ENCODE measurements at places on chromosomes 3 and 15.

GRCh38 chr3:33063651-33064051, 33.3 kb downstream of the GLB1 start:
- DNase-seq = no peak

DNA sequence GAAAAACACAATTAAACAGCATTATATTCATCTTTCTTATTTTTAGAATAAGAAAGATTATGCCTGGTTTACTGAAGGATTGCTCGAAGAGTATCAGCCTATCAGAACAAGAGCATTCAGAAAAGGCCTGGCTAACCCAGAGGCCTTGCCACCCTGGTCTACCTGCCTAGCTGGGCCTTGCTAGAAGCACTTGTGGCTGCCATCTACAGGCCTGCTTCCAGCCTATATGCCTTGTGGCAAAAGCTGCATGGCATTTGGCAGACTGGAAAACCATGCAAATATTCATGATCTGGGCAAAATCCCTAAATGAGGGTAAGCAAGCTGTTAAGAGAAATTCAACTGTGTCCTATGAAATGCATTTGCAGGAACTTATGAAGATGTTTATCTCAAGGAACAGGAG, 9.3 kb upstream of the ATP13A4 start:
- DNase-seq = no peak

DNA sequence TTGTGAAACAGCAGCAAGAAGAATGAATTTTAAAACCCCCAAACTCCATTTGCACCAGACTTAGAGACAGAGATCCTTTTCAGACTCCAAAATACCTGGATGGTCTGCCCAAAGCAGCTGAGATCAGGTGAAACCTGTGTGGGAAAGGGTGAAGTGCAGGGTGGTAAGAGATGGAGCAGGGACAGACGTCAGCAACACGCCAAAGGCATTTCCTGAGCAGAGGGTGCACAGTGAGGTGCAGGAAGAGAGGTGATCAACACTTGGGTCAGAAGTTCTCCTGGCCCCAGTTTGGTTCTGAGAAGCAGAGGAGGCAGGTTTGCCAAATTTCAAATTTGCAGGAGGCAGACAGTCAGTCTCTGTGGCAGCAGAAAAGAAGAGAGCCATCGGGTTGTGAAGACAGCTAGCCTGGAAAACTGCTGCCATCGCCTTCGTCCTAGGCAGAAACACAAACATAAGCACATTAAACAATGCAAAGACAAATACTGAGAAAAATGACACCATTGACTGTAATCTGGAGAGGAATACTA, 9.8 kb downstream of the CCR4 start:
- DNase-seq = no peak

GRCh38 chr3:194939532-194939909, 253.8 kb downstream of the FAM43A start:
- DNase-seq = no peak

- no peak for DNase-seq
Observed at GRCh38 chr15:63948436-63948835, 97.8 kb downstream of the DAPK2 start.

DNA sequence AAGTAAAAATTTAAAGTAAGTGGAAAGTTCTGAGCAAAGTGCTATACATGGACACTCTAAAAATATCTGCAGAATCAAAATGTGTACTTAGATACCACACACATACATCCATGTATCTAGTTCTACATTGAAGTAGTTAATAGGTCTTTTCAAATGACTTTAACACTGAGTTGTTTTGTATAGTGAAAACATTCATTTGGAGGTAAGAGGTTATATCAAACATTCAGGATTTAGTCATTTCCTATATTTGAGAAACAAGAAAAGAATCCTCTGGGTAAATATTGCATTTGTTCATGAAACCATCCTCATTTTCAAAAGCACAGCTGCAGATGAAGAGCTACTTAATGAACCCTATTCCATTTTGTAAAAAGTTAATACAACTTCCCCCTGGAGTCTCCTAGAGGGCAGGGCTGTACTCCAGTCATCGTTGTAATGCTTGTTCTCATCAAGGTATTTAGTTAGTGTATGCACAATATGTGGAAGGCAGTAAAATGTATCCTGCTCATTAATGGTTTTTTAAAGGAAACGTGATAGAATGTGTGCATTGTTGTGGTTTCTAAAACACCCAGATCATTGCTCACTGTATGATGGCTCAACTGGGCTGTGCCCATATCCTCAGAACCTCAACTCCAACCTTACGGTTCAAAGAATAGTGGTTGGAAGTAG, 26.2 kb downstream of the ARPP21 start:
- DNase-seq = no peak

DNA sequence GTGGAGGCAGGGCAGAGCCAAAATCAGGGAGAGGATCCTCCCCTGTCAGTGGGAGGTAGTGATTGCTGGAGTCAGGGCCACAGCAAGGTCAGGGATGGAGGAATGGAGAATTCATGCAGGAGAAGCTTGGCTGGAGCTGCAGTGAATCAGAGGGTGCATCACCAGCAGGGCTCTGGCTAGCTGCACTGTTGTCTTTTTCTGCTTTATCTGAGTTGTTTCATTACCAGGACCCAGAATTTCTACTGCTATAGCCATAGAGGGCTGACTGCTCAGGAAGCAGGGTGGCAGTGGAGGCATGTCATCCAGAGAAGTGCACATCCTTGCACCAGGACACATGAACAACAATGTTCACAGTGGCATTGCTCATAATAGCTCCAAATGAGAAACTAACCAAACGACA, 113.5 kb upstream of the GALNT15 start:
- no peak for DNase-seq

- DNase-seq = no peak
Observed at GRCh38 chr15:88564741-88565140, 18.3 kb upstream of the DET1 start.

DNA sequence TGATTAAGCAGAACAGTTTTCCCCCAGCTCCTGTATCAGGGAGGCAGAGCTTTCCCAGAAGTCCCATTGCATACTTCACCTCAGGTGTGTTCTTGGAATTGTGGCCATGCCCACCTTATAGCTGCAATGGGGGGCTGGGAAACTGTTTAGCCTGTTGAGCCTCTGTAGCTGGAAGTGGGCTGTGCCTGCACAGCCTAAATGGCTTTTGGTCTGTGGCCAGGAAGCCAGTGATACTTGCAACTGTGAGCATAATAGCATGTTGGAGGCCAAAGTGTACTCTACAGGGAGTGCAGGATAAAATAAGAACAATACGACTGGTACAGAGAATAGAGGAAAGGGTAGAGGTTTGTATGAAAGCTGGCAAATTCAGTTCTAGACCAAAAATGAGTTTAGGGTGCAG, 248.5 kb downstream of the PTPRG start:
- DNase-seq = peak; percentile 59

- DNase-seq = no peak
Observed at GRCh38 chr3:53970661-53971060, 79.0 kb upstream of the SELENOK start.

GRCh38 chr3:160278210-160278609, 53.0 kb downstream of the C3orf80 start:
- no peak for DNase-seq

DNA sequence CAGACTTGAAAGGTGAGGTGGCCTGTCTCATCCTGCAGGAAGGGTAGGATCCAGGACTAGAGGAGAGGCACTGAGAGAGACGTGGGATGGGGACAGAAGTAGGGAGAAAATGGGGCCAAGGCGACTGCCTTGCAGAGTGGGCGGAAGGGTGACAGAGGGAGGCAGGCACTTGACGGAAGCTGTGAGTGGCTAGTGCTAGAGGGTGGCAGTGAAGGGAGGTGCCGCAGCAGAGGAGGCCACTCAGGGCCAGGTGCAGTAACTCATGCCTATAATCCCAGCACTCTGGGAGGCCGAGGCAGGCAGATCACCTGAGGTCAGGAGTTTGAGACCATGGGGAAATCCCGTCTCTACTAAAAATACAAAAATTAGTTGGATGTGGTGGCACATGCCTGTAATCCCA, 7.3 kb downstream of the CCDC33 start:
- peak; percentile 6 for DNase-seq

DNA sequence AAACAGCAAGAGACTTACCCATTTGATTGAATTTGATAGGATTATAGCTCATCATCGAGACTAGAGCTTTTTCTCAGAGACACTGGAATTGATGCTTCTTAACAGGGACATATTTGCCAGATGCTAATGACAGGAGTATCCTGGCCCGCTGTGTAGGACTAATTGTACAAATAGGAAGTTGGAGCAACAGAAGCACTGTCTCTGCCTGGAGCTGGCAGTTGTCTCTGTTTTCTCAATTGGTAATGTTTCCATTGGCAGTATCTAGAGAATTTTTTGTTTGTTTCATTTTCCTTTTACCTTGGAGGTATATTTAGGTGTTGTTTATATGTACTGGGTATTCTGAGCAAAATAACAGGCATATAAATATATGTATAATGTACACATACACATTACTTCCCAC, 8.9 kb upstream of the PCOLCE2 start:
- DNase-seq = no peak

DNA sequence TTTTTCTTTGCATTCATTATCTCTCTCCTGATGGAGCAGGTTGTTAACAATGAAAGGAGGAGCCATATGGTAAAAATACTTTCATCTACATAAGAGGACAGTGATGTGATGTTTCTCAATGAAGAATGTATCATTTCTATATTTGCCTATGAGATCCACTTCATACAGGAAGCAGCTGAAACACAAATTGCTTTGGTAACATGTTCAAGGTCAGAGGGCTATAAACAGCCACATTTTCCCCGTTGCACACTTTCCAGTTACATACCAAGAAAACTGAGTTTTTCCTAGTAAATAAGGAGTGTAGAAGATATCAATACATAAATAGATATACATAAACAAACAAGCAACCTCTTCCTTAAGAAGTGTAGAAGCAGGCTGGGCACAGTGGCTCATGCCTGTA, 32.6 kb upstream of the GYG1 start:
- no peak for DNase-seq

GRCh38 chr15:60411774-60412425, 14.1 kb upstream of the ANXA2 start:
- no peak for DNase-seq

- DNase-seq = no peak
Observed at GRCh38 chr3:129289201-129289921, 10.7 kb downstream of the HMCES start.

- no peak for DNase-seq
Observed at GRCh38 chr3:194221336-194221735, 85.4 kb downstream of the HES1 start.

DNA sequence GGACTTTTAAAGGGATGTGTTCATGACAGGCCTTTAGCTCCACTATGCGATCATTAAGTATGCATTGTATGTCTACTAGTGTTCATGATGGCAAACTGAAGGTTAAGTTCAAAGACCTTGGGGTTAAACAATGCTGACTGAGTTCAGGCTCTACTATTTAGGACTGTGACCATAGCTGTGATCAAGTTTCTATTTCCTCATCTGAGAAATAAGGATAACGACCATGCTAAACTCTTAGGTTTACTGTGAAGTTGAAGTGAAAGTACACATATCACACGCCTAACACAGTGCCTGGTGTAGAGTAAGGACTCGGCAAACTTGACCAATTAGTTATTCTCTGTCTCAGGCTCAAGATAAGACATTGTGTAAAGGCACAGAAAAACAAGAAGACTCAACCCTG, 243.2 kb downstream of the MBNL1 start:
- no peak for DNase-seq

GRCh38 chr3:36730966-36731365, 33.4 kb downstream of the DCLK3 start:
- DNase-seq = no peak

DNA sequence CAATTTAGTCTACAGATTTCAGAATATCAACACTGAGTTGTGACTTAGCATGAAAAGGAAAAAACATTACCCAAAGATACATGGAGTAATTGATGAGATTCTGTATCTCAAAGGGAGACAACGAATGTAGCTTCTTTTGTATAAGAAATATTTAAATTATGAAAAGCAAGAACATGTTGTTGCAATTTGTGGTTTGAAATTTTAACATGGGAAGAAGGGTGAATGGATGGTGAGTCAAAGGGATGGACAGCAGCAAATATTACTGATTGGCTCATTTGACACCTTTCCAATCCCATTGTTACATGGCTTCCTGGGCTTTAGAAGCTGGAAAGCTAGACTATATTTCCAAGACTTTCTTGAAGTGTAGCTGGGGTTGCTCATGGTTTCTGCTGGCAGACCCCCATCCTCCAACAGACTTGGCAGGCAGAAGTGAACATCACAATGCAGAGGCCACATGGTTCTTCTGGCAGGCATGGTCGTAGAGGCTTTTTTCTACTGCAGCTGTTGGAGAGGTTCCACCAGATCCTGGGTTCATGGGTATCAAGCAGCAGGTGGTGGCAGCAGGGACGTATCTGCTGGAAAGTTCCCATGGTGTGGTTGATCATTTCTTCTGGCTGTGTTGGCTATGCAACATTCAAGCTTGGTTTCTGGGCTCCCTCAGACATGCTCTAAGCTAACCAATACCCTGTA, 47.2 kb upstream of the KPNA4 start:
- no peak for DNase-seq

DNA sequence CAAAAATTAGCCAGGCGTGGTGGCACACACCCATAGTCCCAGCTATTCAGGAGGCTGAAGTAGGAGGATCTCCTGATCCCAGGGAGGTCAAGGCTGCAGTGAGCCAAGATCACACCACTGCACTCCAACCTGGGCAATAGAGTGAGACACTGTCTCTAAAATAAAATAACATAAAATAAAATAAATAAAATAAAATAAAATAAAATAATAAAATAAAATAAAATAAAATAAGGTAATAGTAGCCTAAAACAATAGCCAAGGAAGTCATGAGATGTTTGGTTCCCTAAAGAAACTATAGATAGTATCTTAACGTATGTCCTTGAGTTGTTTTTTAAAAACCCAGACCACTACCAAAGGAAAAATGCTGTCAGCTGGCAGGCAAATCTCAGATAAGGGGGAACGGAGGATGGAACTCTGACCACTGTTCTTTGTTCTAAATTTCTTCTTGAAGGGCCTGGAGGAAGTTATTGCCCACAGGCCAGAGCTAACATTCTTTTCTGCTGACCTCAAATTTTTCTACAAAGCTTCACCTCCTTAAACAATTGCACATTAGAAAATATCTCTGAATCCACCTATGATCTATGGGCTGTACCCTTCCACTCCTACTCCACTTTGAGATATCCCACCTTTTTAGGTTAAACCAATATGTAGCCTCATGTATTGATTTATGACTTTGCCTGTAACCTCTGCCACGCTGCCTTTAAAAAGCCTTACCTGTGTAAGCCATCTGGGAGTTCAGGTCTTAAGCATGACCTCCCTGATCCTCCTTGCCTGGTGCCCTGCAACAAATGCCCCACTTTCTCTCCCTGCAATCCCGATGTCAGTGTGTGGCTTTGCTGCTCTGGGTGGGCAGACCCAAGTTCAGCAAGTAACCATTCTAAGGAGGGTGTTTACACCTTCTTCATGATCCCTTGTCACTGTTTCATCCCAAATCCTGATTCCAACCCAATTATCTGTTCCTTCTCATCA, 126.2 kb upstream of the BHLHE40 start:
- DNase-seq = no peak

GRCh38 chr3:4776980-4777581, 202.2 kb upstream of the BHLHE40 start:
- no peak for DNase-seq

DNA sequence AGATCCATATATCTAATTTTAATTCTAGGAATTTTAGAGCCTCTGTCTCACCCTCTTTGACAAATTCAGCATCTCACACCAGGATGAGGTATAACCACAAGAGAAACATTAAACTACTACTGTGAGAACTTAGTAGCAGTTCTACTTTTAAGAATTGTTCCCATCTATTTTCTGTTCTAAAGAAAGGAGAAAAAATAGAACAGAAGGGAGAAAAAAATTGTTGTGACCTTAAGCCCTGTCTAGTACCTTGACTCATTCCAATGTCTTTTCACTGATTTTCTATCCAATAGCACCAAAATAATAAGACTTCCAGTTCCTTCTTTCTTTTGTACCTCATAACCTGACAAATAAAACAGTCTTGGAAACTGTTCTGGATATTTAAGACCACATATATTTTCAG, 37.0 kb downstream of the FRMD5 start:
- DNase-seq = no peak
